Activated CD8-positive, alpha-beta memory T cell treated with anti-CD3 and anti-CD28 coated beads for 1 hour (primary cell): ENCODE measurements at places on chromosomes 16 and 17.

- DNase-seq, result no peak
These were observed 1.6 kb downstream of the MRM1 start for GRCh38 chr17:36602924-36603384.

DNA sequence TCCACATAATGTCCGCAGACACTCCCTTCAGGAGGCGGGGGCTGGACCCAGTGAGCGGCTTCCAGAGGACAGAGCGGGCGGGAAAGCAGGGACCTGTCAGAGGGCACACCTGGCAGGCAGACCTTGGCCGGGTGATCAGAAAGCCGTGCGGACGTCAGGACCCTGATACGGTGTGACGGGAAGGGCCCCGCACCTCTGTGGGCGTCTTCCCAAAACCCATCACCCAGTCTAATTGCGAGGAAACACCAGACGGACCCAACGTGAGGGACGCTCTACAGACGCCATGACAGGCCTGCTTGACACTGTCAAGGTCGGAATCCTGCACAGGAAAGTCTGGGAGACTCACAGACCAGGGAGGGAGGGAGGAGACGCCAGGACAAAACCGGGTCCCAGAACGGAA is 8.4 kb downstream of the LMF1 start:
- no peak for DNase-seq

- no peak for DNase-seq
These were observed 190.9 kb upstream of the CHMP6 start for GRCh38 chr17:80800481-80801391.

DNA sequence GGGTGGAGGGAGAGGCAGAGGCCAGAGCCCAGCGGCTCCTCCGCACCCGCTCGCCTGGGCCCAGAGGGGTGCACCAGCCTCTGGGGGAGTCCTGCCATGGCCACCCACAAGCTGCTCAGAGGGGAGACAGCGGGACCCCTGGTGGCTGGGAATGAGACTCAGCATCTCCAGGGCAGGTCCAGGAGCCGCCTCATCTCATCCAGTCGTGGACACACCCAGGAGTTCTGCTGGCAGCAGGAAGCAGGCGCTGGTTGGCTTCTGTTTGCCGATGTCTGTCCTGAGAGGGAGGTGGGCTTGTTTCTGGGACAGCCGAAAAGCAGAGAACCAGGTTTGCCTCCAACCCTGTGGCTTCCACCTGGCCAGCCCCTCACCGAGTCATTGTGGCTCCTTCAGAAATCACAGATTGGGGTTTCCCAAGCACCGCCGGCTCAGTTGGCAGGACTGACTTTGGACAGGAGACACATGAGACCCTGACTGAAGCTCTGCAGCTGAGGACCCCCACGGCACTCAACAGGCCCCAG is 49.6 kb upstream of the ENPP7 start:
- DNase-seq, result no peak

GRCh38 chr16:1105888-1106620 is 10.0 kb upstream of the C1QTNF8 start:
- DNase-seq, result no peak

GRCh38 chr17:31598921-31599571 is 207.6 kb downstream of the RAB11FIP4 start:
- DNase-seq, result no peak

DNA sequence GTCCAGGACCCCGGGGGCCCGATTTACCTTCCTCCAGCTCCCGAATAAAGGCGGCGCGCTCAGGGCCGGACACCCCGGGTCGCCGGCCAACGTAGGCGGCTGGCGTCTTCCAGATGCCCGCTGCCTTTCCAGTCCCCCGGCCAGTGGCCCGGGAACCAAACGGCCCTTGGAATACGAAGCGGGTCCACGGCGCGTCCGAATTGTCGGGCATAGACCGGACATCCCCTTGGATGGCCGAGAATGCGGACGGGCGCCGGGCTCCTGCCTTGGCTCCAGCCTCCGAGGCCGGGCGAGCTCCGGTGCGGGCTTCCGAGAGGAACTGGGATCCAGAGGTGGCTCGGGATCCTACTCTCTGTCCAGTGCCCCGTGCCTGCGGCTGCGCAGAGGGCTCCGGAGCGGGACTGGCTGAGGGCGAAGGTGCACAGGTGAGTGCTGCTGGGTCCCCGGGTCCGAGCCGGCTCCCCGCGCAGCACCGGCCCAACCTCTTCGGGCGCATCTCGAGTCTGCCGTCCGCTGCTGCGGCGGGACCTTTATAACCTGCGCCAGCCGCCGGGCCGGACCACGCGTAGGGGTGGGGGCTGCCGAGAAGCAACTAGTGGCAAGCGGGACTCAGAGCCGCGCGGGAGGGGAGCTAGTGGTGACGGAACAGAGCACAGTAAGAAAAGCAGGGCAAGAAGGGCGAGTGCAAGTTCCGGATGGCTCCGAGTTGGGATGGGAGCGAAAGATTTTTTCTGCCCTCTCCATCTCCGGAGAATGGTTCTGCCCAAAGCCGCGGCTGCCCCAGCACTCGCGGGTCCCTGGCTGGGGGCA is at the start of gene HAP1:
TSS of gene HAP1 (minus strand) at position 505 of the 810 bp plus-strand sequence. CDS start at position 496, 9 bp downstream.
- DNase-seq, result no peak

GRCh38 chr17:64783556-64784352 is 121.6 kb upstream of the SMURF2 start:
- DNase-seq, result no peak

DNA sequence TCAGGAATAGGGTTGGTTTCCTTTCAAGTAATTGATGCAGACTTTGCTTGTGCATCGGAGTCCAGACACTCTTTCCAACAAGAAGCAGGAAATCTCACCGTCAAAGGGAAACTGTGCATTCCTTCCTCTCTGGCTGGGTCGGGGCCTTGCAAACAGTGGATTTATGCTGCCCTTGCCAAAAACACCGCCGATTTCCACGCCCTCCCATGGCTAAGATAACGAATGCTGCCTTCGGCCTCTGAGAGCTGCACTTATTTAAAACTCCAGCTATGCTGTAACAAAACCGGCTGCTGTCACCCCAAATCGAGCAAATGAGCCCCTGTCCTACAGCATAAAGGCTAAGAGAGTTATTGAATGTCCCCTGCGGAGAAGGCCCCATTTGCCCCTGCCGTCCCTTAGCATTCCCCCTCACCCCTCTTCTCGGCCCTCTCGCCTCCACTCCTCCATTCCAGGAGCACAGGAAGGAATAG is 275.5 kb upstream of the IRX5 start:
- no peak for DNase-seq

DNA sequence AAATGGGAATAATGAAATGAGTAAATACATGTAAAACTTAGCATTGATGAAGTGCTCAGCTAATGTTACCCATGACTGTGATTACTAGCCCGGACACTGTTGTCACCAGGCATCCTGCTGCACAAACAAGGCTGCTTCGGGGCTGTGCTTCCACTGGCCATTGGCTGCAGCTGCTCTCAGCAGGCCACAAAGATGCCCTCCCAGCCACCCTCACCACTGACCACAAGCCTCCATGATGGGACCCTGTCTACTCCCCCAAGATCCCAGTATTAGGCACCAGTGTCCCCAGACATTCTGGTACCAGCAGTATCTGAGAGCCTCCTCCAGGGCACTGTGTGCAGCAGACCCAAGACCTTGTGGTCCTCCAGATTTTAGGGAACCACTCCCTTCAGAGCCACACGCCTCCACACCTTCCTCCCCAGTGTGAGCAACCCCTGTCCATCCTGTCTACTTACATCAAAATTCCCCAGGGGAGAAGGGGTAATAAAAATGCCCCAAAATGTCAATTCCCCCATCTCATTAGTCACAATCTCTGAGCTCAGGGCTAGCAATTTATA is 19.7 kb upstream of the NUP93 start:
- no peak for DNase-seq

DNA sequence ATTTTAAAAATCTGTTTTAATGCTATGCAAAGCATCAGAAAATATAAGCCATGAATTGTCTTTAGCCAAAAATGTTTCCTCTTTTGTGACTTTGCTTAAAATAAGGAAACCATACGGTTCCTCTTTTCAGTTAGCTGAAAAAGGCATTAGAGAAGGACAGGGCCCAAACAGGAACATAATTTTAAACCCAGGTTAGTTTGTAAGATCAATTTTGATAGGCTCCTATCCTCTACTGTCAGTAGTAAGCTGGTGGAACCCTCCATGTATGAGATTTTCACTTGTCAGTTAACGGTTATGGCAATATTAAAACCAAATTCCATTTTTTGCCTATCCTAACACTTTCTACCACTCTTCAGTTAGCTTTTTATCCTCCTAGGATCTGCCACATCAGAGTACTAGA is 4.3 kb downstream of the EVI2B start:
- no peak for DNase-seq

DNA sequence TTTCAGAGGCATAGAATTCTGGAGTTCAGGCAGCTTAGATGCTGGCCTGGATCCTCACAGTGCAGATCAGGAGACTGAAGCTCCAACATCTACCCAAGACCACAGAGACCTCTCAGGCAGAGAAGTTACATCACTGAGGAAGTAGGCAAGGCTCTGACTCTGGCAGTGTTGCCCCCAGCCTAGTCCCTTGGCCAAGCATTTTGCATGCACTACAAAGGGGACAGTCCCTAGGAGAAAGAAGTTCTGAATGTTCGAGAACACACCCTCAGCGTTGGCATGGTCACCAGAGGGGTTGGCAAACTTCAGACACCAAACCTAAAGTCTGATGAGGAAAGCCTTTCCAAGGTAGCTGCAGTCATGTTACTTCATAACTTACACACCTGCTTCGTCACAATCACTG is 2.5 kb downstream of the RANBP10 start:
- DNase-seq, result no peak

DNA sequence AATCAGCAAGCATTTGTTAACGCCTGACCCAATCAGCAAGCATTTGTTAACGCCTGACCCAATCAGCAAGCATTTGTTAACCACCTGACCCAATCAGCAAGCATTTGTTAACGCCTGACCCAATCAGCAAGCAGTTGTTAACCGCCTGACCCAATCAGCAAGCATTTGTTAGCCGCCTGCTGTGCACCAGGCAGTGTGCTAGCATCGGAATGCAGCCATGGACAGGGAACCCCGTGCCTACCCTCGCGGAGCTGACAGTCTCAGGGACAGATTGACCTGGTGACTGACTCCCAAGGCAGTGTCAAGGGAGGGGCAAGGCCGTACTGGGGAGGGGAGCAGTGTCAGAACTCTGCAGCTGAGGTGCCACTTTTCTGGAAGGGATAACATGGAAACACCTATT is 66.9 kb downstream of the ABR start:
- DNase-seq, result no peak

GRCh38 chr17:32007463-32008298 is 498 bp downstream of the LRRC37B start:
- DNase-seq, result no peak

DNA sequence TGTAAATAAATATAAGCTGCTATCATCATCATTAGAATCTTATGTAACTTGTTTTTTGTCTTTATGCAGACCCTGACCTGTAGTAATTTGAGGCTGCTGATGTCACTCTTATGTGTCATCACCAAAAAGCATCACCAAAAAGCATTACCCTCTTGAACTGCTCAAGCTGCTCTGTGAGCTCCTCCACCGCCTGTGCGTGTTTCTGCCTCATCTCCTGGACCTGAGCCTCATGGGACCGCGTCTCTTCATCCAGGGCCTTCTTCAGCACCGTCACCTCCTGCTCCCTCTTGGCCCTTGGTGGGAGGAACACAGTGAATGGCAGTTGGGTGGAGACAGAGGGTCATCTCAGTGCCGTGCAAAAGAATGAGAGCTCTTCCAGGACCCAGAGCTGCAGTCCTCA is 82.4 kb downstream of the NDE1 start:
- DNase-seq, result no peak

DNA sequence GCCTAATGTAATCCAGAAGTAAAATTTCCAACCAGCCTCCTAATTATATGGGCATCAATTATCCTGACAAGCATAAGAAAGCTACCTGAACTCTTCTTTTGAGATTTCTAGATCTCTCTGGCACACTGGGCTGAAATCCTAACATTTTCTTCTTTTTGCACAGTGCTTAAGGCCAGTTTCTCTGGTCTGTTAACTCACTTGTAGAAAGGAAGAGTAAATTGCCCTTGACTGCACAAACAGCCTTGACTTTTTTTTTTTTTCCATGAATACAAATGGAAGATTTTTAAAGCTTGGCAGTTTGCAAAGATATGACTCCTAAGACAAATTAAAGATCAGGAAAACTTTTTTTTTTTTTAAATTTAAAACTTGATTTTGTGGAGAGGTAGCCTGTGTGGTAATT is 291.2 kb upstream of the MON1B start:
- no peak for DNase-seq

DNA sequence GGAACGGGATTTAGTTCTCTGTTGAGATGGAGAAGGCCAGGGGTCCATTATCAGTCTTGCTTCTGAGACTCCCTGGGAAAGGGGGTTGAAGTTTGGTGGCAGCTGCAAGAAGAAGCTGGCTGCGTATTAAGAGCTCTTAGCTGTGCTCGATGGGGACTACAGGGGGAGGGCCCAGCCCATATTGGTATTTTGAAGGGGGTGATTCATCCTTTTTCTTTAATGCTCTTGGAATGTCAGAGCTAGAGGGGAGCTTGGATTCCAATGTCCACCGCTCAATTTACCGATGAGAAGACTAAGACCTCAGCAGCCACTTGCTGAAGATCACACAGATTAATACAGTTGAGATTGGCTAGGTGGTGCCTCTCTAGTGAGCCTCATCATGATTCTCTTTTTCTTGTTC is 5.0 kb downstream of the NOG start:
- no peak for DNase-seq

GRCh38 chr17:322006-322780 is 30.4 kb downstream of the RPH3AL start:
- DNase-seq, result no peak

GRCh38 chr17:28363186-28363585 is 1.8 kb downstream of the SEBOX start:
- no peak for DNase-seq

DNA sequence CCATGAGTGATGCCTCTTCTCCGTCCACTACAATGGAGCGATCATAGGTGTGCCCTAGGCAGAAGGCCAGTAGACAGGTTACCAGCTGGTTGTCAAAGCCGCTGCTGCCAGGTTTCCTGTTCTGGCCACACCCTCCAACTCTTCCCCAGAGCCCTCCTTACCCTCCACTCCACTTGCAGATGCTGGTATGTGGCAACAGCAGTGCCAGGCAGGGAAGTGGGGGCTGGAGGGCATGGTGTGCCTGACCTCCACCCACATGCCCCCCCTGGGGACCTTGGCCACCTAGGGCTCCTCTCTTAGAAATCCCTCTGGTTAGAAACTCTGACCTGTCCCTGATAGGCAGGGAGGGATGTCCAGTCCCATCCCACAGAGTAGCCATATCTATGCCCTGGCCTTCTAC is 1.5 kb downstream of the RRAD start:
- no peak for DNase-seq

- no peak for DNase-seq
These were observed 1.8 kb upstream of the MIF4GD start for GRCh38 chr17:75272848-75273184.
